ENCODE measurements at places on chromosomes 12 and 14. TPM values are rescaled to one million over a fixed set of nuclear protein-coding genes. Genes with fewer than 3 reads are reported as not detected.

DNA sequence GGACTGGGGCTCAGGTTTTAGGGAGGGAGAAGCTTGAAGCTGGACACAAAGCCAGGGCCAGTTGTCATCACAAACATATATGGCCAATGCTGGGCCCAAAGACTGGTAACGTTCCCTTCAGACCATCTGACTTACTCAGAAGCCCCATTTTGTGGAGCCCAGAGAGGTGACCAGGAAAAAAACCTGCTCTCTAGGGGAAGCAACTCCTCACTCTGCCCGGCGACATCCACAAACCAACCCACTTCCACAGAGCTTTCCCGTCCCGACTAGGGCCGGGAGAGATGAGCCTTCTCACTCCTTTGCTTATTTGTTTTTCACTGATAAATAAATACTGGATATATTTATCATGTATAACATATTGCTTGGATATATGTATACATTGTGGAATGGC lies 180.9 kb upstream of the RTL1 start:
- no peak overlapping the region for H3K4me3 ChIP-seq
- H3K36me3 ChIP-seq = no peaks in the 10 kb centered on the region
- DNase-seq = no peak
- no peaks in the 10 kb centered on the region for H3K27me3 ChIP-seq
- H3K27ac ChIP-seq = no peak overlapping the region
- H3K4me1 ChIP-seq = no peaks in the 10 kb centered on the region

DNA sequence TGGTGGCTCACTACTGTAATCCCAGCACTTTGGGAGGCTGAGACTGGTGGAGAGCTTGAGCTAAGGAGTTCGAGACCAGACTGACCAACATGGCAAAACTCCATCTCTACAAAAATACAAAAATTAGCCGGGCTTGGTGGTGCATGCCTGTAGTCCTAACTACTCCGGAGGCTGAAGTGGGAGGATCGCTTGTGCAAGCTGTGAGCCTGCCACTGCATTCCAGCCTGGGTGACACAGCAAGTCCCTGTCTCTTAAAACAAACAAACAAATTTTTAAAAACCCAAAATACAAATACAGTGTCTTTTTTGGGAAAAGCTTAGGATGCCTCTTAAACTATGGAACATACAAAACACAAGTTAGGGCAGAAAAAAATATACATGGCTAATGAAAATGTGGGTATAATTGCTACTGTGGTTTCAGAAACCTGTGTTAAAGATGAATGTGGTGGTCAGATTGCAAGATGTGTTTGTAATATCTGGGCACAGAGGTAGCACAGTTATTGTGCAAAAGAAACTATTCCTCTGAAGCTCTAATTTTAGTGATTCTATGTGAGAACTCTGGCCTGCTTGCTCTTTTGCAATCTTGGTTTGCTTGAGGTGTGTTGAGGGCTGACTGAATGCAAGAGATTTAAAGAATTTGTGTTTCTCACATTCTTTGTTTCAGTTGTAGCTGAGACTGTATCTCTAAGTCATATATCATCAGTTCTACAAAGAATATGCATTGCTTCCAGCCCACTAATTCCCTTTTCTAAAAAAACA lies 3.9 kb upstream of the HSPA2 start:
- peaks cover 9% of the 10 kb centered on the region for H3K27me3 ChIP-seq
- H3K27ac ChIP-seq = no peak overlapping the region
- H3K4me3 ChIP-seq = no peak overlapping the region
- H3K36me3 ChIP-seq = no peaks in the 10 kb centered on the region
- peaks cover 25% of the 10 kb centered on the region for H3K4me1 ChIP-seq
- DNase-seq = no peak

SLC41A2 gene
- total RNA-seq = 1.3 TPM

- DNase-seq = no peak
- no peaks in the 10 kb centered on the region for H3K4me1 ChIP-seq
- peaks cover 67% of the 10 kb centered on the region for H3K36me3 ChIP-seq
Measured at GRCh38 chr14:67763158-67763822, 53.1 kb downstream of the ZFYVE26 start.

CAPZA3 gene
- total RNA-seq = not detected
